ENCODE measurements at places on chromosomes 5 and 9. TPM values are rescaled to one million over a fixed set of nuclear protein-coding genes. Genes with fewer than 3 reads are reported as not detected.

SH3RF2 gene
- total RNA-seq, result 3.1 TPM

DNA sequence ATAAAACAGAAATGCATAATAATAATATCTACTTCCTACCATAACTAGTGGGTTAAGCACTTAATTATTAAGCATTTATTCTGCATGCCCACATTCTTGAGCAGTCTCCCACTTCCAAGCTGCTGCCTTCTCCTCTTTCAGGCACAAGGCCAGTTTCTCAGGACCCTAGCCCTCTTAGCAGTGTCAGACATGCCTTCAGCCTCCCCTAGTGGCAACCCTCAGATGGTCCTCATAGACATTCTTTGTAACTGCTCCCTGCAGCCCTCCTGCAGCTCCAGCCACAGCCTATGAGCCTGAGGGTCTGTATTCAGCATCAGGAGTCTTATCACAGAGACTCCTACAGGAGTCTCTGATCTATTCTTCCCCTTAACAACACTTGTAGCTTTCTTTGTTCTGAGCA, 3.9 kb downstream of the IL9 start:
- H3K36me3 ChIP-seq, result no peaks in the 10 kb centered on the region
- H3K27ac ChIP-seq, result no peak overlapping the region
- no peak overlapping the region for H3K4me3 ChIP-seq
- peaks cover 27% of the 10 kb centered on the region for H3K4me1 ChIP-seq
- no peak for DNase-seq

RRAGA gene
- 37.5 TPM for total RNA-seq

DNA sequence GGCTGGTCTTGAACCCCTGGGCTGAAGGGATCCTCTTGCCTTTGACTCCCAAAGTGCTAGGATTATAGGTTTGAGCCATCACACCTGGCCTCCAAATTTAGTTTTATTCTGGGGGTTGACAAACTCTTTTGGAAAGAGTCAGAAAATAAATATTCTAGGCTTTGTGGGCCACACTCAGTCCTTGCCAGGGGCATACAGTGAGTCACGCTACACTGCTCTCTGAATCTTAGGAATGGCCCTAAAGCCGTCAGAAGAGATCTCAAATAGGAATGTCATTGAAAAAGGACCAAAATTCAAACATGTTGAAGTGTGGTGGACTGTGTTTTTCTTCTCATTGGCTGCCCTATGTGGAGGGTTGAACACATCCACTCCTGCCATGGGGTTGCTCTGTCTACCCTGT, 127.7 kb upstream of the BASP1 start:
- no peaks in the 10 kb centered on the region for H3K36me3 ChIP-seq
- no peak overlapping the region for H3K4me3 ChIP-seq
- no peak for DNase-seq
- H3K27me3 ChIP-seq, result no peaks in the 10 kb centered on the region

DNA sequence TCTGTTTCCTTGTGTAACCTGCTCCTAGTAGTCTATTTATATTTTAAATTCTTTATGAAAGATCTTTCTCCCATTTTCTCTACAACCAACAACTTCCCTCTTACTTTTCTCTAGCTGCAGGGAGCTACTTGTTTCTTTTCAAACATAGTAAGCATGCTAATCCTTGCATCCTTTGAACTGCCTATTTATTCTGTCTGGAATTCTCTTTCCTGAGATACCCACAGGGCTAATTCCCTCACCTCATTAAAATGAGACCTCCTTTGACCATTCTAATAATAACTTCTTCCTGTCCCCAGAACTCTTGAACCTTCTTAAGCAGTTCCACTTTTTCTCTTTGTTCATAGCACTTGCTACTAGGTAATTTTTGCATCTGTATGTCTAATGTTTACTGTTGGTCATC, 620.6 kb upstream of the CDH18 start:
- H3K36me3 ChIP-seq, result no peaks in the 10 kb centered on the region
- H3K27ac ChIP-seq, result no peak overlapping the region
- DNase-seq, result no peak
- H3K4me3 ChIP-seq, result no peak overlapping the region

DNA sequence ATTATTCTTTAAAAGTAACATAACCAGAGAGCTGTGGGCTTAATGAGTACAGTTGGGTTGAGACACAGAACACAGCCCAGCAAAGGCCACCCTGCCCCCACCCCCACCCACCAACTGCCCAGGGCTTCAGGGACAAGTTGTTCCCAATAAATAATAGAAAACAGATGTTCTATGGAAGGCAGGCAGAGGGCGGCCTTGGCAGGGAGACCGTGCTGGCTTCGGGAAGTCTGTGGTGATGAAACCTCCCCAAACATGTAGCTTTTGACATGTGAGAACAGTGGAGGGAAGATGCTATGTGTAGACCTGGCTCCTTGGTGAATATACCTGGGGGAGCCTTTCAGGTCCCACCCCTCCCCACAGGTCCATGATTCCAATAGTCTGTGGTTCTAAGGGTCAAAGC, 10.0 kb downstream of the TRAF1 start:
- H3K36me3 ChIP-seq, result no peaks in the 10 kb centered on the region
- no peak for DNase-seq
- H3K4me1 ChIP-seq, result peaks cover 28% of the 10 kb centered on the region
- H3K4me3 ChIP-seq, result no peak overlapping the region
- H3K27ac ChIP-seq, result no peak overlapping the region

PLAC8L1 gene
- total RNA-seq, result not detected

STC2 gene
- total RNA-seq, result 10.7 TPM

DNA sequence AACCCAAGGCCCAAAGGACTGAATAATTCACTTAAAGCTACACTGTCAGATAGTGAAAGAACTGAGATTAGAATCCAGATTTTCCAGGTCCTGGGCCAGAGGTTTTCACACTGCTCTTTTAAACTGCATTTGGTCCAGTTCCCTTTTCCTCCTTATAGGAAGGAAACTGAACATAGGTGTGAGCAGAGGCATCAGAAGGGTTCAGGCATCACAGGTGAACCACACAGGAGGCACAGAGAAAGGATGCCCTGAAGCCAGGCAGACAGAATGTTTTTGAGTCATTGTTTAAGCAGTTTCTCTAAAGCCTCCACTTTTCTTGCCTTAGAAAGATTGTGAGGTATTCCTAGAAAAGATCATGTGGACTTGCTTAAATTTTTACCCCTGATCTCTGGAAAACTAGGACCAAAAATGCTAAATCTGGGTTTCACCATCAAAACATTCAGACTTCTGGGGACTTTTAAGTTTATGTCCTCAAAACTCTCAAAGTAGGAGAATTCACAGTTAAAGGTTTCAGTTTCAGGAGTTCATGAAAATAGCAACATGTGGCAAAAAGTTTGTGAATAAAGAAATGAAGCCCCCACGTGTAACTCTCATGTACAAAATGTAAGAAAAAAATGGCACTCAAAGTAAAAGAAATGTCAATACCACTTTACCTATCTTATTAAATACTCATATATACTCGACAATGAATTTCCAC, 386.1 kb downstream of the NTRK2 start:
- no peak overlapping the region for H3K4me3 ChIP-seq
- no peaks in the 10 kb centered on the region for H3K36me3 ChIP-seq
- no peak overlapping the region for H3K27ac ChIP-seq
- H3K27me3 ChIP-seq, result no peaks in the 10 kb centered on the region

- H3K4me3 ChIP-seq, result no peak overlapping the region
- peaks cover 3% of the 10 kb centered on the region for H3K36me3 ChIP-seq
- DNase-seq, result no peak
- H3K27ac ChIP-seq, result no peak overlapping the region
- no peaks in the 10 kb centered on the region for H3K27me3 ChIP-seq
- no peaks in the 10 kb centered on the region for H3K4me1 ChIP-seq
Observed at GRCh38 chr5:151663617-151664293, 23.0 kb downstream of the SPARC start.

All from HepG2 (cell line).